ENCODE measurements at places on chromosomes 6 and 20. TPM values are rescaled to one million over a fixed set of nuclear protein-coding genes. Genes with fewer than 3 reads are reported as not detected.

Gene C6orf132
- total RNA-seq, result not detected

Gene LRP11
- total RNA-seq, result 41.6 TPM

Gene HLA-C
- 1,046 TPM for total RNA-seq

Gene SEMG1
- total RNA-seq, result not detected

Gene OPN5
- not detected for total RNA-seq

Gene RPP40
- total RNA-seq, result 14.8 TPM

Gene SMOC2
- total RNA-seq, result not detected

Gene ANKRD6
- total RNA-seq, result 7.0 TPM

Gene SIRPD
- total RNA-seq, result not detected

Gene RSPH4A
- 0.31 TPM for total RNA-seq

Gene C4B
- 0.73 TPM for total RNA-seq

Gene HSF2
- 13.1 TPM for total RNA-seq

Gene FGD2
- not detected for total RNA-seq

Gene RIMS4
- total RNA-seq, result not detected

Gene RPN2
- total RNA-seq, result 251 TPM

Gene ABHD16B
- total RNA-seq, result not detected

Gene BTNL2
- total RNA-seq, result not detected

Gene SLC22A16
- total RNA-seq, result 0.15 TPM

Gene TRIM10
- total RNA-seq, result not detected

Gene FILIP1
- total RNA-seq, result under 0.01 TPM

Gene AIF1
- not detected for total RNA-seq

Gene MYLK4
- 0.36 TPM for total RNA-seq

Gene C6orf52
- 0.46 TPM for total RNA-seq

Gene MUCL3
- not detected for total RNA-seq

Gene TMEM74B
- not detected for total RNA-seq

Gene LRRN4
- not detected for total RNA-seq

Gene SLC17A4
- total RNA-seq, result not detected

Gene CST3
- 102 TPM for total RNA-seq

Gene MAFB
- total RNA-seq, result 2.4 TPM

Gene VNN1
- total RNA-seq, result not detected

Gene WFDC12
- not detected for total RNA-seq

Gene MYL9
- 7.3 TPM for total RNA-seq

Gene EDN1
- not detected for total RNA-seq

Gene GABRR1
- not detected for total RNA-seq

Gene KHDC1
- not detected for total RNA-seq

Gene IL17F
- not detected for total RNA-seq

Gene SNAP25
- 2.3 TPM for total RNA-seq

Gene CRISP3
- total RNA-seq, result not detected

Gene DEFB124
- total RNA-seq, result not detected

Gene SOX4
- total RNA-seq, result 31.3 TPM

Gene OR2H2
- total RNA-seq, result not detected

Gene TCP11
- not detected for total RNA-seq

Gene TRIM31
- total RNA-seq, result not detected

Gene C6orf163
- total RNA-seq, result 2.4 TPM

Gene CASS4
- 0.15 TPM for total RNA-seq

Gene CPXM1
- total RNA-seq, result not detected

Gene BCAS4
- total RNA-seq, result 6.2 TPM

Gene BPIFB2
- not detected for total RNA-seq

Gene BANF2
- total RNA-seq, result not detected

Gene AVP
- total RNA-seq, result not detected

Measured in melanocyte of skin (primary cell).